Pulmonary artery endothelial cell (primary cell): ENCODE measurements at places on chromosomes 6 and 20. TPM values are rescaled to one million over a fixed set of nuclear protein-coding genes. Genes with fewer than 3 reads are reported as not detected.
A peak's percentile ranks its signal among the peaks of the same experiment; 100 is the strongest.

The AVP gene
- not detected in 2 replicates for total RNA-seq

GRCh38 chr6:63930848-63931247, 295.2 kb downstream of the PHF3 start:
- DNase-seq: no peak

The RAB23 gene
- 16.5 and 16.8 TPM in 2 replicates for total RNA-seq

The FYN gene
- total RNA-seq: 140 and 194 TPM in 2 replicates

- peak; percentile 39 for DNase-seq
Measured at GRCh38 chr6:33694401-33694931, 17.0 kb downstream of the UQCC2 start.

DNA sequence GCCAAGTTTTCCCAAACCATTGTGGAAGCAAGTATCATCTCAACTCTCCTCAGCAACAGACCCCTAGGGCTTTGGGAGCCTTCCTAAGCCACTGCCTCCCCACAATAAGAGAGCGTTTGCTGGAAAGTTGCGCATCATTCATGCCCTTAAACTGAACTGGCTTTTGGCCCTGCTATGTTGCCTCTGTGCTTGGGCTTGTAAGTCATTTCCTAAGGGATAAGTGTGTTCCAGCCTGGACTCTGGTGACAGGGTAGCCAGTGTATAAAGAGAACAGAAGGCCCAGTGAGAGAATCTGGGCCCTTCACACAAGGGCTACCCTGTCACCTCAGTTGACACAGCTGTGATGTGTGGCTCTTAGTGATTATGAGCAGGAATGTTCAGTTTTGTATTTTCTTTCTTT, 77.8 kb downstream of the COL9A1 start:
- DNase-seq: no peak

GRCh38 chr6:70551566-70551965, 15.2 kb upstream of the SDHAF4 start:
- DNase-seq: no peak

DNA sequence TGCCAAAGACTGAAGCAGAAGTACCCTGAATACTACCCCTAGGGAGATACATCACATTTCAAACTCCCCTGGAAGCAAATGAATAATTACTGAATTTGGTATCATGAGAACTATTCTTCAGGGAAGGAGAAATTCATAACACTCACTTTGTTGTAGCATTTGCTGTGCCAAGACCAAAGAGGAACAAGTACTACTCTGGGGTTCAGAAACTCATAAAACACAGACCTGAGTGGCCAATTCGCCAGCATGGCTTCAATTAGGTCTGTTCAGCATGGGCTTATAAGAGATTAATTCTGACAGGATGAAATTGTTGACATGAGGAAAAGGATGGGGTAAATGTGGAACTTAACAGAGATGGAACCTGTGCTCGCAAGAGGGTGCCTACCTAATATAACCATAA, 6.5 kb downstream of the ELOVL5 start:
- DNase-seq: no peak

DNA sequence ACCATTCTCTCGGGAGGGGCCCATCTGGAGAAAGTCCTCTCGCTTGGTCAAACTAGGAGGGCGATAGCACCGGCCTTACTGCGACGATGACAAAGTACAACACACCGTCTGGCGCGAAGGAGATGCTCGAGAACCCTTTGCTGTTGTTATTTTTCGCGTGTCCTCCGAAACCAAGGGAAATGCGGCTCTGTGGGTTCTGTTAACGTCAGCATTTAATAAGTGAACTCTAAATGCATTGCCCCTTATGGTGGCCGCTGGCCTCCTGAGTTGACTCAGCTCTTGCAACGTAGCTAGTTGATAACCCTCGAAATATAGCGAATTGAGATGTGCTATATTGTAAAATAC, 577 bp upstream of the SCAND1 start:
- DNase-seq: no peak

DNA sequence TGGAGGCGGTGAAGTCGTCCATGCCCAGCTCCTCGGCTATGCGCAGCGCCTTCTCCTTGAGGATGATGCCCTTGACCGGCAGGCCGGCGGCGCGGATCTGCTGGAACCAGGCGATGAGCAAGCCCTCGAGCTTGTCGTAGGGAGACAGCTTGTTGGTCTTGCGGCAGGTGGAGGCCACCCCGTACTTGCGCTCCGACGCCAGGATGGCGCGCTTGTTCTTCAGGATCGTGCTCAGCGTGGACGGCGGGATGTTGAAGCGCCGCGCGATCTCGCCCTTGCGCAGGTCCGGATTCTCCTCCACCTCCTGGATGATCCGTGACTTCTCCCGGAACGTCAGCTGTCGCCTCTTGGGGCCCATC, 435 bp downstream of the CENPB start:
- no peak for DNase-seq

- no peak for DNase-seq
Measured at GRCh38 chr20:433300-433975, 25.3 kb downstream of the RBCK1 start.

DNA sequence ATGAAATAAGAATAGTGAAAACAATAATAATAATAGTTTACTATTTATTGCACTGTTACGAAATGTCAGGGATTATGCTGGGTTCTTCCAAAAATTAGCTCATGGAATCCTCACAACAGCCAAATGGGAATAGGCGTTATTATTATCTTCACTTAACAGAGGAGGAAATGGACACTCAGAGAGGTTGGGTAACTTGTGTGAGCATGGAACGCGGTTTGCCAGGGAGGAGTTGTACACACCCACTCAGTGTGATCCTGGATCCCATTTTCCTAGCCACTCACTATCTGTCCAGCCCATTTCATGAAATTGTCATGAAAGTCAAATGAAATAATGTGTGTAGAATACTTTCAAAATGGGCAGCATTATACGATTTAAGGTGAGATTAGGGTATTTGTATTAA, 4.6 kb downstream of the NELFCD start:
- no peak for DNase-seq

- no peak for DNase-seq
Measured at GRCh38 chr6:39430446-39430845, 107.9 kb upstream of the KCNK16 start.

DNA sequence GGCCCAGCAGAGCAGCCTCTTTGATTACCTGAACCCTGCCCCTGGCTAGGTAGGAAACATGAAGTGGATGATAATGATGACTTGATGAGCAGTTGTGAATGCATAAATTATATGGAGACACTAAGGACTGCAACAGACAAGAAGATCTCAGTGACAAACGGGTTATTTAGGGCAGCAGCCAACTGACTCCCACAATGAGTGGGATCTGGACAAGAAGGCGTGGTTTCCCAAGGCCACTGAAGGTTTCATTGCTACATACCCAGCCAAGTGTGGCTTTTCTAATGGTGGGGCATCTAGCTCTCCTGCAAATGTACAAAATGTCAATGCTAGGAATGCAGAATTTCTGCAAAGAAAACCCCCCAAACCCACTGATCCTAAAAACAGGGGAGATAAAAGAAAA, 29.4 kb downstream of the RING1 start:
- DNase-seq: no peak

- DNase-seq: no peak
Measured at GRCh38 chr6:79465381-79465780, 71.8 kb downstream of the LCA5 start.

GRCh38 chr6:68689910-68690309, 54.8 kb downstream of the ADGRB3 start:
- DNase-seq: no peak

DNA sequence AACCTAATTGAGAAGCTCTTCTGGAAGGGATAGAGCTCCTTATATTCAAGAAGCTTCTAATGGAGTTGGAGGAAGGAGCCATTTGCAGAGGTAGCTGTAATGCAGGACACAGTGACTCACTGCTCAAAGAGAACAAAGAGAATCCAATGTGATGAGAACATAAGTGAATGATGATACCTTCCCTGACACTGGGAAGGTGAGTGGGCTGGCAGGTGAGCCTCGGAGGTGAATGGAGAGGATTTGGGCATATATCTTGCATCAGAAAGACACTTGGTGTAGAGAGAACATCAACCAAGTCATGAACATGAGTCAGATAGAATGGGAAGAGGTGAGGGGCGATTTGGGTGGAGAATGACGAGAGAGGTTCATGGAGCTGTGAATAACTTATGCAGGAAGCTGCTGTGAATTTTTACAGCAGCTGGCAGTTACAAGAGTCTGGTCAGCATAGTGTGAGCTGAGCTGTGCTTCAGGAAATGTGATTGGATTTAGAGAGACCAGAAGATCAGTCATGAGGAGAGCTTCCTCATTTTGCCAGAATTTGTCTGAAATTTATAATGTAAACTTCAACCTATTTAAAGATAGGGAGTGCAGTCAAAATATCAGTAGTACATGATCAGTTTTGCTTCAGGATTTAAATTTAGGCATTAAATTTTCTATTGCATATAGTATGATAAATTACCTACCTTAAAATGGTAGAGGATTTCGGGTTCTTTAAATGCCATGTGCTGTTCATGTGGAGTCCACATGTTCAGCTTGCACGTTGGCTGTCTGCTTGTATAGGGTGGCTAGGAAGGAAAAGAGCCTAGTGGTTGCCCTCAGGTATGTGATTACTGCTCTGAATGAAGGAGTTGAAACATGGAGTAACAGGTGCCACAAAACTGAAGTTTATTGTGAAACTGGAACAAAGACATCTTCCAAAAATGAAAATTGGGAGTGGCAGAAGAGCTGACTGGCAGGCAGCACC, 59.2 kb upstream of the KIF25 start:
- DNase-seq: no peak

DNA sequence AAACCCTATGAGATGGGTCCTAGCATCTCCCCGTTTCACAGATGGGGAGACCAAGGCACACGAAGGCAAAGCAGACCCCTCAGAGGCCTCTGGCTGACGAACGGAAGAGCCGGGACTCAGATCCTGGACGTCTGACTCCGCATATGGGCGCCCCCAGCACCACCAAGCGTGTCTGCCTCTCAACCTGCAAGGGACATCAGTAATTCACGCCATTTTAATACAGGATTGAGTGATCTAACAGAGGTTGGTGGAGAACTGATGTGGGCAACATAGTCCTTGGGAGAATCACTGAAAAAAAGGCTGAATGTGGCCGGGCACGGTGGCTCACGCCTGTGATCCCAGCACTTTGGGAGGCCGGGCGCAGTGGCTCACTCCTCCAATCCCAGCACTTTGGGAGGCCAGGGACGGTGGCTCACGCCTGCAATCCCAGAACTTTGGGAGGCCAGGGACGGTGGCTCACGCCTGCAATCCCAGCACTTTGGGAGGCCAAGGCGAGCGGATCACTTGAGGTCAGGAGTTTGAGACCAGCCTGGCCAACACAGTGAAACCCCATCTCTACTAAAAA, 206.6 kb downstream of the DLL1 start:
- no peak for DNase-seq

DNA sequence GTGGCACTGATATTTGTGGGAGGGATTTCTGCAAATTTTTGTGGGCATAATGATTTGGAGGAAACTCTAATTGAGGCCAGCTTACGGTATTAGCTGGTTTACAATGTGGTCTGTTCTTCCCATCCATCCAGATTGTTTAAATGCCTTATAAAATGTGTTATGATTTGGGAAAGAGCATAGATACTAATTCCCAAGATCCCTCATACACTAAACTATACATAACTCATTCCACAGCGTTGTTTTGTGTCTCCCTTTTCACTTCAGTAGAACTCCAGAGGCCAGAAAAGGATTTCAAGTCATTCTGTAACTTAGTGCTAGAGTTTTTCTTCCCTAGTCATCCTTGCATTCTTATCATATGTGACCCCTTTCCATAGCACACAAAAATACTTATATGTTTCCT, 292.6 kb upstream of the NT5E start:
- DNase-seq: no peak

DNA sequence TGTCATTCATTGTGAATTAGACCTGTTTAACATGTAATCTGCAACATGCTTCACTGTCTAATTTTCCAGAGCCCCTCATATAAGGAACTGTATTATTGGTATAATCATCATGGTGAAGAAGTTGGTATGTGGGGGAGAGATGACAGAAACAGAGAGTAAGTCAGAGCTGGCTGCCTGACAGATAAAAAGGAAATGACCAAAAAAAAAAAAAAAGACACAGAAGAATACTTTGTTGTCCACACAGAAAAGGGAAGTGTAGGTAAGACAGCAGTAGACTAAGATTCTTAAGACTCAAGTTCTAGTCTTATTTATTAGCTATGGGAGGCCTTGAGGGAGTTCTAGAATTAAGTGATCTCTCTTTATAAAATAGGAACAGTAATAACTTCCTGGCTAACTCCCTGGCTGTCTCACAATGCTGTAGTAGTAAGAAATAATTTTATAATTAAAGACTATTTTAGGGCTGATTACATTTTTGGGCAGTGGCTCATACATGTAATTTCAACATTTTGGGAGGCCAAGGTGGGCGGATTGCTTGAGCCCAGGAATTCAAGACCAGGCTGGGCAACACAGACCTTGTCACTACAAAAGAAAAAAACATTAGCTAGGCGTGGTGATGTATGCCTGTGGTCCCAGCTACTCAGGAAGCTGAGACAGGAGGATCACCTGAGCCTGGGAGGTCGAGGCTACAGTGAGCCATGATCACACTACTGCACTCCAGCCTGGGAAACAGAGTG, 102.5 kb downstream of the PRL start:
- DNase-seq: no peak

The BPIFB4 gene
- total RNA-seq: not detected in 2 replicates

DNA sequence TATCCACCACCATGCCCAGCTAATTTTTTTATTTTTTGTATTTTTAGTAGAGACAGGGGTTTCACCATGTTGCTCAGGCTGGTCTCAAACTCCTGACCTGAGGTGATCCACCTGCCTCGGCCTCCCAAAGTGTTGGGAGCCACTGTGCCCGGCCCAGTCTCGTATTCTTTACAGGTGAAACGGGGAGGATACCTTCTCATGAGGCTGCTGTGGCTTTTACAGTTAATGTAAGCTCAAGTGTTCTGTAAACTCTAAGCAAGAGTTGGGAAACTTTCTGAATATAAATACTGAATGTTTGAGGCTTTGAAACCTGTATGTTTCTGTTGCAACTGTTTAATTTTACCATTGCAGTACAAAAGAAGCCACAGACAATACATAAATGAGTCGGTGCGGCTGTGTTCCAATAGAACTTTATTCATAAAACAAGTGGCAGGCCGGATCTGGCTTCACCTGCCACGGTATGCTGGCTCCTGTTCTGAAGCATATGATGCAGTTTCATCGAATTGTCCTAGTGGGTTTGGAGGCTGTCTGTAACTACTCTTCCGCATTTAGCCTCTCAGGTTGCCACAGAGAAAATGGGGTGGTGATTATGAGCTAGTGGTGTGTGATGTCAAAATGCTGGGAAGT, 192.5 kb upstream of the ZFP64 start:
- DNase-seq: no peak

DNA sequence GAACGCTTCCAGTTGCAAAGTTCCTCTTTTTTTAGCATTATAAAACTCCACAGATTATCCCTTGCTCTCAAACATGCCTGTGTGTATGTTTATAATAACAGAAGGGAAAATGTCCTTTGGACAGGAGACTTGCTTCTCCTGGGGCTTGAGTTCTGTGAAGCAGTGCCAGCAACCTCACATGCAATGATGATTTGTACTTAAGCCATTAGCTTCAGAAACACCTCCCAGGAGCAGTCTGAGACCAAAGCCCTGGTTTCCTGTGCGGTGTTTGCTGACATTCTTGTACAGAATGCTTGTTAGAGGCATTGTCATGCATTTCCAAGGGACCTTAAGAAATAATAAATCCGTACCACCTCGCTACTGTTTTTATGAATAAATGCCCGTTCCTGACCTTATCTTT, 752.8 kb downstream of the CBLN4 start:
- no peak for DNase-seq

The FANCE gene
- 8.9 and 13.9 TPM in 2 replicates for total RNA-seq

GRCh38 chr6:166333172-166333995, 9.0 kb downstream of the SFT2D1 start:
- DNase-seq: no peak
